ENCODE measurements at places on chromosomes 2 and 18.

- H3K27me3 ChIP-seq, result no peaks in the 10 kb centered on the region
- no peaks in the 10 kb centered on the region for H3K36me3 ChIP-seq
- DNase-seq, result no peak
- H3K4me1 ChIP-seq, result no peaks in the 10 kb centered on the region
These were observed 110.1 kb downstream of the GALNT1 start for GRCh38 chr18:35691625-35692024.

DNA sequence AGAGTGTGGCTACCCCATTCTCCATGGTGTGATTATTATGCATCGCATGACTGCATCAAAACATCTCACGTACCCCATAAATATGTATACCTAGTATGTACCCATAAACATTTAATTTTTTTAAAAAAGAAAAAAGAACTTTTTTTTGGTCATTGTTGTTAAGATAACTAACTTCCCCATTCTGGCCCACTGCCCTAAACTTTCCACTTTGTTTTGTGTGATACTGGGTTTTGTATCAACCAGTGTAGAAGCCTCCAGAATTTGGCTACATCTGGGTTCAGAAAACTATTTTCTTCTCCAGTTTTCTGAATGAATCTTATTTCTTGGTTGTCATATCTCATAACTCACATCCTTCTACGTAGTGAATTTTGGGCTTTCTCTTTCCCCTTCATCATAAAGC, 62.3 kb upstream of the NABP1 start:
- no peak overlapping the region for H3K4me3 ChIP-seq
- no peaks in the 10 kb centered on the region for H3K4me1 ChIP-seq
- H3K36me3 ChIP-seq, result no peaks in the 10 kb centered on the region
- no peak overlapping the region for H3K27ac ChIP-seq

- no peak overlapping the region for H3K27ac ChIP-seq
- peaks cover 3% of the 10 kb centered on the region for H3K27me3 ChIP-seq
- no peak for DNase-seq
- H3K4me3 ChIP-seq, result no peak overlapping the region
- H3K4me1 ChIP-seq, result no peaks in the 10 kb centered on the region
These were observed 94.4 kb upstream of the HDAC4 start for GRCh38 chr2:239495175-239495574.

GRCh38 chr2:222711315-222711940, 40.0 kb downstream of the MOGAT1 start:
- H3K27me3 ChIP-seq, result no peaks in the 10 kb centered on the region
- H3K4me1 ChIP-seq, result peaks cover 24% of the 10 kb centered on the region
- no peak for DNase-seq
- H3K36me3 ChIP-seq, result no peaks in the 10 kb centered on the region
- no peak overlapping the region for H3K27ac ChIP-seq

DNA sequence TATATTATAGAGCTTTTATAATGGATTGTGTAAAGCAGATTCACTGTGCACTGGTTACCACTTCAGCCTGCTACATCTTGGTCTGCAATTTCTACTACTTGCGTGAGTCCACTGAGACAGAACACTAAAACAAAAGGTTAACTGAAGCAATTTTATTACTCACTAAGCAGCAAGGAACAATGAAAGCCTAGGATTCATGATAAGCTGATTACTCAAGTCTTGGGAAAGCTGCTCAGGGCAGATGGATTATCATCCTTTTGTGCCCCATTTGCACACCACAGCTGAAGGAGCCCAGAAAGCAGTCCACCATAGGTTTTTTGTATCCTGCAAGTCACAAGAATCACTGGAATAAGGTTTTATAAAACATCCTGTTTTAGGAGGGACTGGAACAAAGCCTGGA, 1215.2 kb upstream of the TMEFF2 start:
- H3K4me1 ChIP-seq, result no peaks in the 10 kb centered on the region
- DNase-seq, result no peak
- H3K4me3 ChIP-seq, result no peak overlapping the region
- no peaks in the 10 kb centered on the region for H3K36me3 ChIP-seq

DNA sequence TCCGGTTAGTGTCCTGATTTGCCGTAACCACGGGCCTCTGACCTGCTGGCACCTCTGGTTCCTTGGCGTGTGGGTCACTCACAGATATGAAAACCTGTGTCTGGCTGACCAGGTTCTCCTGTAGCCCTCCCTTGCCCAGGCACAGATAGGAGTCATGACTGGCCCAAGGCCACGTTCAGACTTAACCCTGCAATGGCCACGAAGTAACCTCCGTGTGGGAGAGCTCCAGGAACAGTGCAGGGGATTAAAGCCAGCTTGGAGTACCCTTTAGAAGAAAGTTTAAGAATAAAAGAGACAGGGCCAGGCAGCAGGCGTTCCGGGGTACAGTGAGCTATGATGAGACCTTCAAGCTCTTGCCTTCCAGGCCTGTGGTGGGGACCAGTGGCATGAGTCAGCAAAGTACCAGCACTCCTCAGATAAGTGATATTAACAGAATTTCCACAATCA, 25.5 kb downstream of the CENPO start:
- H3K4me3 ChIP-seq, result no peak overlapping the region
- H3K4me1 ChIP-seq, result no peaks in the 10 kb centered on the region
- H3K27ac ChIP-seq, result no peak overlapping the region

- no peak overlapping the region for H3K27ac ChIP-seq
- peaks cover 32% of the 10 kb centered on the region for H3K4me1 ChIP-seq
- H3K27me3 ChIP-seq, result no peaks in the 10 kb centered on the region
- H3K36me3 ChIP-seq, result no peaks in the 10 kb centered on the region
These were observed 14.8 kb downstream of the WDFY1 start for GRCh38 chr2:223930103-223930976.

- H3K27ac ChIP-seq, result no peak overlapping the region
- no peaks in the 10 kb centered on the region for H3K4me1 ChIP-seq
These were observed 39.4 kb upstream of the SP5 start for GRCh38 chr2:170675701-170676100.

DNA sequence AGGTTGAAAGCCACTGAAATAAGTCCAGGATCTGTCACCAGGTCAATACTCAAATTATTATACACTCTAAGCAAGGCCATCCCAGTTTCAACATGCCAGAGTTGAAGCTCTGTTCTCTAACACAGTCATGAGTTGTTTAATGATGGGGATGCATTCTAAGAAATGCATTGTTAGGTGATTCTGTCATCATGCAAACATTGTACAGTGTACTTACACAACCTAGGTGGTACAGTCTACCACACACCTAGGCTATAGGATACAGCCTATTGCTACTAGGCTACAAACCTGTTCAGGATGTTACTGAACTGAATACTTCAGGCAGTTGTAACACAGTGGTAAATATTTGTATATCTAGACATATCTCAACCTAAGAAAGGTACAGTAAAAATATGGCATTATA, 162.2 kb downstream of the BAZ2B start:
- no peaks in the 10 kb centered on the region for H3K36me3 ChIP-seq
- no peak overlapping the region for H3K4me3 ChIP-seq
- H3K4me1 ChIP-seq, result no peaks in the 10 kb centered on the region
- H3K27ac ChIP-seq, result no peak overlapping the region
- no peak for DNase-seq
- no peaks in the 10 kb centered on the region for H3K27me3 ChIP-seq

- H3K4me1 ChIP-seq, result peaks cover 25% of the 10 kb centered on the region
- H3K36me3 ChIP-seq, result peaks cover 12% of the 10 kb centered on the region
- no peak for DNase-seq
- no peaks in the 10 kb centered on the region for H3K27me3 ChIP-seq
- no peak overlapping the region for H3K4me3 ChIP-seq
- peak overlapping the region; percentile 21 for H3K27ac ChIP-seq
These were observed 141.8 kb downstream of the MYO1B start for GRCh38 chr2:191386938-191387536.

GRCh38 chr2:234286118-234286598, 210.7 kb downstream of the ARL4C start:
- no peak overlapping the region for H3K4me3 ChIP-seq
- H3K4me1 ChIP-seq, result peaks cover 27% of the 10 kb centered on the region
- no peaks in the 10 kb centered on the region for H3K36me3 ChIP-seq
- H3K27ac ChIP-seq, result no peak overlapping the region
- DNase-seq, result no peak

DNA sequence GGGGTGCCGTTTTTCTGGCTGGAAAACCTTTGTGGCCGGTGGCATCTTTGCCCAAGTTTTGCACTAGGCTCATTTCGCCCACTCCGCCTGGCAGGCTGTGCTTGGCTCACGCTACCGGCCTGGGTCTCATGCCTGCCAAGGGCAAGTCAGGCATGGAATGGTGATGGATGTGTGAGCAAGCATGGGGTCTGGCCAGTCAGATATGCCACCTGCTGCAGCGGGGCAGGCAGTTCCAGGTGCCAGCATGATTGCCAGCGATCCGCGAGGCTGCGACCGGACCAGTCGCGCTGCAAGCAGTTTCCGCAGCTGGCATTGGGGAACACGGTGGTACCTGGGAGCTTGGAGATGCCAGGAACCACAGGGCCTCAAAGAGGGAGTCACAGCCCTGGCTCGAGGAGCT, 40.6 kb downstream of the TAF1B start:
- H3K4me1 ChIP-seq, result no peaks in the 10 kb centered on the region
- no peak for DNase-seq
- no peaks in the 10 kb centered on the region for H3K27me3 ChIP-seq
- no peak overlapping the region for H3K27ac ChIP-seq

GRCh38 chr2:188576651-188577050, 285.0 kb downstream of the GULP1 start:
- H3K36me3 ChIP-seq, result no peaks in the 10 kb centered on the region
- H3K4me1 ChIP-seq, result no peaks in the 10 kb centered on the region
- H3K4me3 ChIP-seq, result no peak overlapping the region
- DNase-seq, result no peak
- H3K27me3 ChIP-seq, result no peaks in the 10 kb centered on the region

Data from HCT116 (cell line).